ENCODE measurements at places on chromosomes 11 and 22.
A peak's percentile ranks its signal among the peaks of the same experiment; 100 is the strongest.

GRCh38 chr11:93747122-93747521 is 5.7 kb downstream of the C11orf54 start:
- no peak for DNase-seq

DNA sequence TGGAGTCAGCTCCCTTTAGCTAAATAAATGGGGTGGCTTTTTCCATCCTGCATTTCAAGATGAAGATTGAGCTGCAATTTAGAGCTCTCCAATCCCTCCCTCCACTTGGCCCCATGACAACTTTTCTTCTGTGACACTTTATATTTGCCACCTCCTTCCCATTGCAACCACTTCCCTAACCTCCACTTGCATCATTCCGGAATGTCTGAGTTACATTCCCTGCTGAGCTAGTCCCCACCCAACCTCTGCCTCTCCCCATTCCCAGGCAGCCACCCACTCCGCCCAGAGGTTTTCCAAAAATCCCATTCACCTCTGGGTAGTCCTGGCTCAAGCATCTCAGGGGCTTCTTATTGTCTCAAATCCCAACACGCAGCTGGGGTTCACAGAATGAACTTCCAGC is 24.7 kb downstream of the PC start:
- DNase-seq = no peak

GRCh38 chr11:86785576-86785975 is 14.8 kb upstream of the PRSS23 start:
- DNase-seq = no peak

DNA sequence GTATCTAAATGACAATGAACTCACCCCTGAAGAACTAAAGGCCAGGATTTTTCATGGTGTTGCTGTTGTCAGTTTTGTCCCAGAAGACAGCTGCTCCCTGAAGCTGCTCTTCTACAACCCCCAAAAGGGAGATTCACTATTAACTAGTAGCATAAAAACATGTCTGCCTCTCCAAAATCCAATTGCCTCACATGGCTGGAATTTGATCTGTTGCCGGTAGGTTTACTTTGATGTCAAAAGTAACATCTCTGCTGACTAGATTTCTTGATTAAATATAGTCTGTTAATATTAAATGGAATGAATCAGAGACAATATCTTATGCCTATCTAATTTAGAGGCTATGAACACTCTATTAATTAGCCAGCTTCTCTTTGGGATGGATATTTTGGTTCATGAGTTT is 425.4 kb downstream of the ETS1 start:
- no peak for DNase-seq

GRCh38 chr11:134592391-134592990 is 180.4 kb upstream of the B3GAT1 start:
- peak; percentile 17 for DNase-seq

DNA sequence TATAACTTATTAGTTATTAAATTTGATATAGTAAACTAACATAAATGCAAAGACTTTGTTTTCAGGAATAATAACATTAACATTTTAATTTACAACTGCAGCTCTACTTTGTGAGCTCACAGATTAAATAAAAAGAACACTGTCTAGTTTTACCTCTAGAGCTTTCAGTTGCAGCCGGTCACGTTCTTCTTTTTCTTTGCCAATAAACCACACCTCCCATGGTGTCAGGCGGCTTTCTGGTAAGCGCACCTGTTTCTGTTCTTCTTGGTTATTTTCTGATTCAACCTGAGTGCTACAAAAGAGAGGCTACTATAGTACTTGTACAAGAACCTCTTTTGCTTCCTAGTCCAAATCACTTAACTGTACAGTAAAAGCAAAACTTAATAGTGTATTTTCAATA is 5.8 kb downstream of the CCDC34 start:
- no peak for DNase-seq

All from stimulated activated CD8-positive, alpha-beta memory T cell treated with anti-CD3 and anti-CD28 coated beads, Interleukin-15, amount 100 ng/mL, for 1 hour (primary cell).